NCI-H1105 treated with DMSO at 0.1 percent for 48 hours (cell line): ENCODE measurements at places on chromosomes 2 and 18.

GRCh38 chr2:60882971-60883753 lies 1.8 kb downstream of the REL start:
- DNase-seq = no peak

- no peak for DNase-seq
Observed at GRCh38 chr2:127877626-127878025, 8.1 kb downstream of the AMMECR1L start.

DNA sequence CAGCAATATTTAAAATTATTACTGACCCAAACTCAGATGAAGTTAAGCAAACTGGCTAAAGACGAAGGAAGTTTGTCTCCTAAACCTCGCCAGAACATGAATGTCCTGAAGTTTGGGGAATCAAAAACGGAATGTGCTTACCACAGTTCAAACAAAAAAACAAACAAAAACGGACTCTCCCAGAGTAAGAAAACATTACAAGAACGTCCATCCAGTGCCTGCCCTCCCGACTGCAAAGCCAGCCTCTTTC lies 1.1 kb downstream of the KANSL1L start:
- no peak for DNase-seq

DNA sequence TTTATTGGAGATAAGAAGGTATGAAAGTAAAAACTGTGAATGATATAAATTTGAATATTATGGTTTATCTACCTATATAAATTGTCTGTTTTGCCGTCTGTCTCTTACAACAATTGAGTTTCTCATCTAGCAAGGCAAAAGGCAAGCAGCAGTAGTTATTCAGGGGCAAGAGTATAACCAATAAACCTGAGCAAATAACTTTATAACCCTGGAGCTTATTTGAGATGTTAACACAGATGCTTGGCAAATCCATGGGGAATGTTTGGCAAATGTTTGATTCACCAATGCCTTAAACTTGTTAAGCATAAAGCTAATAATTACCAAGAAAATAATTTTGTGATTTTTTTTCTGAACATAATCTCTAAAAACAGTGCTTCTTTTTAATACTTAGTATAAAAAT lies 9.9 kb upstream of the EPHA4 start:
- no peak for DNase-seq

DNA sequence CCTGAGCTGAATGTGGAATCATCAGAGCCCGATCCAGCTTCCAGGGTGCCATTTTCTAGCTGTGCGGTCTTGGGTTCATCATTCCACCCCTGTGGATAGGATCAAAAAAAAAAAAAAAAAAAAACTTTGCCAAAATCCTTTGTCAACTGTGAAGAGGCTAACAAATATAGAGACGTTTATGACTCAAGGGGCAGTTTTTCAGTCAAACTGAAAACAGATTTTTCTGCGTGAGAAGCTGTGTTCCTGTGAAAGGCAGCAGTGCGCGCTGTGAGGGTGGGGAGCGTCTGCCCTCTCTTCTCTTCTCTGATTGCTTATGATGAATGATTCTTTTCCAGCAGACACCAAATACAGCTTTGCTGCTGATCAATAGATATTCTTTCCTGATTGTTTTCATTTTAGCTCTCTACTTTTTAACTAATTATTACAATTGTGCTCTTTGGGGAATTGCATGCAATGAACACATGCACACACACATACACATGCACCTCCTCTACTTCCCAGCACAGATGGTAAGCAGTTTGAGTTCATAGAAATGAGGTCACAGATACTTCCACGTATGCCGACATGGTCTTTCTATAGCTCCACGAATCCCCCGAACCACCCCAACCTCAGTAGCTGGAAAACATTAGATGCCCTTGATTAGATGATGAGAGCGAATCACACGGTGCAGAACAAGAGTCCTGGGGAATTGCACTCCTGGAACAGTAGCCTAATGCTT lies 175.4 kb downstream of the NRP2 start:
- no peak for DNase-seq

GRCh38 chr2:186130748-186131641 lies 355.1 kb upstream of the ZC3H15 start:
- DNase-seq = peak; percentile 29

DNA sequence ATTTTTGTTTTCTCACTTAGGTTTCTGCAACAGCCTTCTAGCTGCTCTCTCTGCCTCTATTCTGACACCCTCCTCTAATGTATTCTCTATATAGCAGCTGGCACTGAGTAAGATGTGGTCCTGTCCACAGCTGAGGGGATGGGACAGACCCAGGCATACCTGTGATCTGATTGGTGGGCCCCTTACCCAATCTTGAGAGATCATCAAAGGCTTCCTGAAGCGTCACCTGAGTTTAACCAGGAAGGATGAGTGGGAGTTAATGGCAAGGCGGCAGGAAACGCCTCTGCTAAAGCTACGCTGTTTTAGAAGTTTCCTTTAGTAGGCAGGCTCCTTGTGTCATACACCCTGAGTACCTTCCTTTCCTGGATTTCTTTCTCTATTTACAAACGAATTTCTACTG lies 5.7 kb upstream of the TET3 start:
- DNase-seq = no peak

GRCh38 chr18:77207540-77207939 lies 42.1 kb upstream of the GALR1 start:
- peak; percentile 54 for DNase-seq

DNA sequence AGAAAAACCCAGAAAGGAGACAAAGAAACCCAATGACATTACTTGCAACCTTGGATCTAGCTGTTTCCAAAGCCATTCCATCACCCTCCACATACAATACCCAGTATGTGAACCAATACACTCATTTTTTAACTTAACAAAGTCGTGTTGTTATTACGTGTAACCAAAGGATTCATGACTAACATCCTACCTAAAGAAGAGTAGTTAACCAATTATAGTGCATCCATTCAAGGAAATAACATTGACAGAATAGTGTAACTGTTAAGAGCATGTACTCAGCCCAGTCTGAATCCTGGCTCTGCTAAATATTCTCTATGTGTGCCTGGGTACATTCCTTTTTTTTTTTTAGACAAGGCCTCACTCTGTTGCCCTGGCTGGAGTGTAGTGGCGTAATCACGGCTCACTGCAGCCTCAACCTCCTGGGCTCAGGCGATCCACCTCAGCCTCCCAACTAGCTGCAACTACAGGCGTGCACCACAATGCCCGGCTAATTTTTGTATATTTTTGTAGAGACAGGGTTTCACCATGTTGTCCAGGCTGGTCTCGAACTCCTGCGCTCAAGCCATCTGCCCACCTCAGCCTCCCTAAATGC lies 9.9 kb downstream of the TLK1 start:
- DNase-seq = no peak

- no peak for DNase-seq
Observed at GRCh38 chr2:71494091-71494490, 40.7 kb downstream of the DYSF start.

DNA sequence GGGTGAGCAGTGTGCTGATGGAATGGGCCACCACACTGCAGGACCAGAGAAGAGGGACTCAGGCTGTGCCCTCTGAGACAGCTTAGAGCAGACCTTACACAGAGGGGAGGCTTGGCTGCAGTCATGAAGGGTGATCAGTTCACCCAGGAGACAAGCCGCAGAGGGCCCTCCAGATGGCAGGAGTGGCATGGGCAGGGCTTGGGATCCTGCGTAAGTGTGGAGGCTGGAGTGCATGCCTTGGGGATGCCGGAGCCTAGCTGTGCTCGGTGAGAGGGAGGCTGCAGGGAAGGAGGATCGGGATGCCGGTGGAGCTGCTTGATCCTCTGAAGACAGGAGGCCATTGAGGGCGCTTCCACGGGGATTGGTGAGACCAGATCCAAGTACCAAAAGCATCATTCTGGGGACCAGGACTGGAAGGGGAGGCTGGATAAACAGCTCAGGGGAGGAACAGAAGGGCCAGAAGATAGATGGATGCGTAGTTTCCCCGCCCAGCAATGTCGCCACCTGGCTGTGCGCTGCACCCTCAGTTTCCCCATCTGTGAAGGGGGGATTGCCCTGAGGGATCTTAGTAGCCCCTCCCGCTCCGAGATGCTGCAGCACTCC lies 163.4 kb downstream of the INHBB start:
- no peak for DNase-seq

GRCh38 chr2:224894356-224894755 lies 147.9 kb downstream of the DOCK10 start:
- DNase-seq = no peak

DNA sequence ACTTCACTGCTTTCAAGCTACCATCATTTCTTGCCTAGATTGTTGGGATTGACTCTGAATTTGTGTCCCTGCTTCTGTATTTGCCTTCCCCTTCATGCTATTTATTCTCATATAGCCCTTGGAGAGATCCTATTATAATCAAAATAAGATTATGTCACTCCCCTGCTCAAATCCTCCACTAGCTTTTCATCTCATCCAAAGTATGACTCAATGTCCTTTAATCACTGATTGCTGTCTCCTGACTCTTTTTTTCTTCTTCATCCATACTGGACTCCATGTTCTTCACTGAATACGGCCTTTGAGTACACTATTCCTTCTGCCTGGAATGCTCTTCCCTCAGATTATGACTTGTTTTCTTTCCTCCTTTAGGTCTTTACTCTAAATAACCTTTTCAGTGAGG lies 5.0 kb downstream of the RBKS start:
- no peak for DNase-seq
